Kasumi-1 (cell line): ENCODE measurements at places on chromosomes 3 and 15.

GRCh38 chr3:54670201-54671000 is 257.5 kb downstream of the LRTM1 start:
- DNase-seq = no peak

- no peak for DNase-seq
Measured at GRCh38 chr3:187022403-187023029, 92.2 kb downstream of the ST6GAL1 start.

GRCh38 chr15:59543721-59544547 is 67.6 kb upstream of the GCNT3 start:
- DNase-seq = no peak

DNA sequence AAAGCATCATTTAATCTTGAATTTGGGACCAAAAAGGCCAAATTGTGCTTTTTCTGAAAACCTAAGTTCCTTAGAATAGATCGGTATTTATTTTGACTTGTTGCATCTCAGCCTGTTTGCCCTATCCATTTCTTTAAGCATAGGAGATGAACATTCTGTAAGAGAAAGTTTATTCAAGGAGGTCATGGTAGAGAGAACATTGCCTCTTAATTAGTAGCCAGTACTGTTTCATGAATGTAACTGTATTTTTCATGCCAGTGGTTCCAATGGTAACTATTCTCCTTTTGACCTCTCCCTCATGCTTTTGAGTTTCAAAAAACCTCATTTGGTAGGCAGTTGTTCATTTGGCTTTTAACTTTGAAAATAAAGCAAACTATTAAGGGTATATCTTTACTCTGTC is 55.4 kb downstream of the ARMC8 start:
- no peak for DNase-seq
